ENCODE measurements at places on chromosomes 1 and 21.

DNA sequence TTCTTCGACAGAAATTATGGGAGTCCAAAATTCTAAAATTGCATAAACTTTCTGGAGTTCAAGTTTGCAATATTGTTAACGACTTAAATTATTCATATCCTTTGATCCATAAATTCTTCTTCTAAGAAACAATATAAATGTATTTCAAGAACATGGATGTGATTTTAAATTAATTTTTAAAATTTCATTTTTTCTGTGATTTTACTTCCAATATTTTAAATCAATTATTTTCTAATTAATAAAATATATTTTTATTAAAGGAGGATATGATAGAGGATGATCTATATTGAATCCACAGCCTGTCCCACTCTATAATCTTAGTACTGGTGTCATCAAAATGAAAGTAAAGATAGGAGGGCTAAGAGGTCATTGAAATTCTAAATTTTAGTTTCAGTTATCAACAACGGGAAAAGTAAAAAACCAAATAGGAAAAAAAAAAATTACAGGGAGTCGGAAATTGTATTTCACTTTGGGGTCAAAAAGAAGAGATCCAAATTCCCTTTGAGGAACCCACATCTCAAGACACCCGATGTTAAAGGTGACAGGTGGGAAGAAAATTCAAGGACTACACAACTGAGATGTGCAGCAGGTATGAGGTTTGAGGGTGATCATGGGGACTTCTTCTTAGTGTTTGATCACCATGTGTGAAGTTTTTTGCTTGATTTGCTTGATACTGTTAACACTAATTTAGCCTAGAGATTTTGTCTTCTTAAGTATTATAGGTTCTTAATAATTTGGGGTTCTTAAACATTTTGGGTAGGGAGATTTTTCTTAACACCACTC is 154.8 kb upstream of the RGS18 start:
- DNase-seq, result no peak

DNA sequence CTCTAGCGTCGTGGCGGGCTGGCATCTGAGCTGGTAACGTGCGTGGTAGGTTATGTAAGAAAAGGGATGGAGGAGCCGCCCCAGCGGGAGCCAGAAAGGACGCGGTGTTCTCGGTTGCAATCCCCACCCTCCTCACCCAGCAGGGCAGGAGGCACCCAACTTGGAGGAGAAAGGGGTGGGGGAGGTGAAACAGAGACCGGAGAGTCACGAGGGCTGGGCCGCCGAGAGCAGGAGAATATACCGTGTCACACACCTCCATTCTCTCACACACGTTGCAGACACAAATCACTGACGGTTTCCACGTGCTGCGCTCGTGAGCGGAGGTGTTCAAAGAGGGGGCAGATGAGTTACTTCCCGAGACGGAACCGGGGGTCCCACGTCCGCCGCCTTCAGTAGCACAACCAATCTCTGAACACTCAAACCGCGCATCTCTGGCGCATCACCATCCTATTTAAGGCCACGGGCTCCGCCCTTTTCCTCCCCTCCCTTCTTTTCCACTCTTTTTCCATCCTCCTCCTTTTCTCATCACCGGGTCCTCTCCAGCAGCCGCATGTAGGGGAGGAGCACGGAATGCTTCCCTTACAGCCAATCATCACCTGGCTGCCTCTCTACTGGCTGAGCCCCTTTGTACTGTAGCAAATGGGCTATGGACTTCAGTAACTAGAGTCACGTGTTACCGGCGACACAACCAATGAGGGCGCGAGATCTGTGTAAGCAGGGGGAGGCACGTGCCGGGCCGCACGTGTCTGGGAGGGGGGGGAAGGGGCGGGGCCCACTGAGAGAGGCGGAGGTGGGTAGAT is at the start of gene CIART:
TSS of gene CIART (plus strand) at position 797 of the 800 bp plus-strand sequence. CDS start 714 bp downstream, outside the sequence.
- DNase-seq, result peak; percentile 98

DNA sequence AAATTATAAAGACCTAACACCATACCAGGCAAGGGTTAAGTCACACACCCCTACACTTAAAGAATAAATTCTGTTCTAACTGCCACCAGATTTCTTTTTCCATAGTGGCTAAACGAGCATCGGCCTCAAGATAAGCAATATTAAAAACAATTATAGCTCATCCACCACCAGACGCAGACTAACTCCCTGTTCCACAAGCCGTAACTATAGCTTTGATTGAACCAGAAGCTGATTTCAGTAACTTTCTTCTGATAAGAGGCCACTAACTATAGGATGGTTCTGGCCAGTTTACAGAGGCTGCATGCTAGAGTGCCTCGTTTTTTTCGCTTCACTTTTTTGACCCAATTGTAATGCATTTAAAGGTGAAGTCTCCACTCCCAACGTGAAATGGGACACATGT is 238.8 kb downstream of the MRPL39 start:
- DNase-seq, result no peak

GRCh38 chr1:225863167-225863566 is 19.0 kb downstream of the TMEM63A start:
- no peak for DNase-seq

GRCh38 chr1:183023146-183023600 is at the start of gene LAMC1:
LAMC1 (plus strand) TSS chr1:183023420; CDS start chr1:183023717, 297 bp downstream.
- peak; percentile 65 for DNase-seq

GRCh38 chr21:34192646-34193285 is 119.4 kb downstream of the MRPS6 start:
- no peak for DNase-seq

DNA sequence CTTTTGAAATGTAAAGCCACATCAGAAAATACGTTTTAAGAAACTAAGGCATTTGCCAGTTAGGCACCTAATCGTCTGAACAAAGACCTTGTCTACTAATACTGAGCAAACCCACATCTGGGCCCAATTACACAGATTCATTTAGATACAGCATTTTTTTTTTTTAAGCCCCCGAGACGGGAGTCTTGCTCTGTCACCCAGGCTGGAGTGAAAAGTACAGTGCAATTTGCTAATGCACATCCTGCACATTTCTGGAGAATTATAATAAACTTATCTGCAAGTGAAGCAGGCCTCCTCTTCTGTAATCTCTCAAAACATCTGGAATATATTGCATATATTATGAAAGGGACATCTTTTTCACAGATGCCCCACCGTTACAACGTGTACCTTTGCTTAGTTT is 3.3 kb downstream of the RSRP1 start:
- no peak for DNase-seq

Measured in WERI-Rb-1 (cell line).